ELR (cell line): ENCODE measurements at places on chromosomes 16 and 17.

DNA sequence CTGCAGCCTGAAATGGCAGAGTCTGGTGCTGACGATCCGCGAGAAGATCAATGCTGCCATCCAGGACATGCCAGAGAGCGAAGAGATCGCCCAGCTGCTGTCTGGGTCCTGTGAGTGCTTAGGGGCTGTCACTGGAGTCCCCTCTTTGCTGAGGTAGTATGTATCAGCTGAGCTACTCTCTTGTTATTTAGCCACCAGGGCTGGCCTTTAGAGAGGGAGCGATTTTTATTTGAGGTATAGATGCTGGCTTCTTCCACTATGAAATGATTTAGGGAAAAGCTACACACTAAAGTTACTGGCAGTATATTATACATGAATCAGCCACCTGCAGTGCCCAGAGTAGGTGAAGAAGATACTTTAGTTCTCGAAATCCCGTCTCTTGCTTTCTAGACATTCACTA lies 2.6 kb downstream of the CDK5RAP3 start:
- DNase-seq = no peak

- DNase-seq = peak; percentile 58
Observed at GRCh38 chr17:4881761-4882555, 17.4 kb upstream of the C17orf107 start.

GRCh38 chr17:81867170-81867990 lies 3.8 kb downstream of the ARHGDIA start:
- DNase-seq = peak; percentile 71

- DNase-seq = no peak
Observed at GRCh38 chr17:29949696-29950095, 8.3 kb downstream of the EFCAB5 start.

- no peak for DNase-seq
Observed at GRCh38 chr16:3953728-3954410, 73.4 kb upstream of the CREBBP start.

DNA sequence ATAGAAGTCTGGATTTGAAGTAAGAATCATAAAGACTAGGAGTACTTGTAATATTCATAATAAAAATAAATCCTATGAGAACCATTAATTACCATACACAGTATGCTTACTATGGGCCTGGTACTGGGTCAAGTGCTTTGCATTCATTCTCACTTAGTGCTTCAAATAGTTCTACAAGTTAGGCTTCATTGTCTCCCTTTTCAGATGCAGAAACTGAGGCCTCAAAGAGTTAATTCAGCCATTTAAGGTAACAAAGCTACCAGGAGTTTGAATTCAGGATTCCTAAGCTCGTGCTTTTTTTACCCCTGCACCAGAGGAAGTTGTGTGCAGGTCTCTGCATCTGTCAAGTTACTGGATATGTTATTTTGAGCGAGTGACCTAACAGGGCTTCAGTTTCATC lies 1098.4 kb upstream of the EEF2KMT start:
- DNase-seq = no peak

GRCh38 chr16:8892101-8892575 lies 10.0 kb downstream of the LITAFD start:
- DNase-seq = no peak

DNA sequence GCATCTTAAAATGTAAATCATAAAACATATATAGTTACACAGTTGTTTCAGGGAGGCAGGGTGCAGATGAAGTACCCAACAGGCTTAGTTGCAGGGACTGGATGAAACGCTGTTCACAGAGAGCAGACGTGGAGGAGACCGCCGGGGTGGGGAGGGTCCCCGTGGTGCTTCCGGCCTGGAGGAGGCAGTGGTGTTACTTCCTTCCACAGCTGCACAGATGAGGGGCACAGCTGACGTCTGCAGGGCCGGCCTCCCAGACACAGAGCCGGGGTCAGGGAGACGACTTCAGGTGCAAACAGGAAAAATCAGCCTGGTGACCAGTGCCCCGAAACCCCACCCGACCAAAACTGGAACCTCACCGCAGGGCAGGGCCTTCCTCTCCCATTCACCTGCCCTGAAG lies 17.1 kb downstream of the SPIRE2 start:
- DNase-seq = no peak

- no peak for DNase-seq
Observed at GRCh38 chr16:67235816-67236562, 9.1 kb downstream of the TMEM208 start.
